GM04503 (cell line): ENCODE measurements at places on chromosomes 3 and 15.
A peak's percentile ranks its signal among the peaks of the same experiment; 100 is the strongest.

GRCh38 chr3:195441992-195442572 lies 738 bp downstream of the ACAP2 start:
- peak; percentile 17 for DNase-seq

GRCh38 chr3:188209034-188209433 lies 55.1 kb downstream of the LPP start:
- no peak for DNase-seq

GRCh38 chr15:38860674-38861073 lies 296.1 kb upstream of the RASGRP1 start:
- DNase-seq: no peak

DNA sequence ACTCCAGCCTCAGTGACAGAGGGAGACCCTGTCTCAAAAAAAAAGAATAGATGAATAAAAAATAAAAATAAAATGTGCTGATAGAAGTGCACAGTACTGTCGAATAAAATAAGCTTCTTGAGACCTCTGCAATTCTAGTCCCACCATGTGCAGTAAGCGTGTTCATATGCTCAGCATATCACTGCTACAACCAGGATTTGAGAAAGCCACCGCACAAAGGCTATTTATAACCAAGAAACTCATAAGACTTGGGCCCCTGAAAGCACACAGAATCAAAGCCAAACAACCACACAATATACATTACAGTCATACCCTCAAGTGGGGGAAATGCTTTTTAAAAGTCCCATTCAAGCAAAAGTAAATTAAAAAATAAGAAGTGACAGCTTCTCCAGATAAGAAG lies 56.5 kb upstream of the FXR1 start:
- no peak for DNase-seq

DNA sequence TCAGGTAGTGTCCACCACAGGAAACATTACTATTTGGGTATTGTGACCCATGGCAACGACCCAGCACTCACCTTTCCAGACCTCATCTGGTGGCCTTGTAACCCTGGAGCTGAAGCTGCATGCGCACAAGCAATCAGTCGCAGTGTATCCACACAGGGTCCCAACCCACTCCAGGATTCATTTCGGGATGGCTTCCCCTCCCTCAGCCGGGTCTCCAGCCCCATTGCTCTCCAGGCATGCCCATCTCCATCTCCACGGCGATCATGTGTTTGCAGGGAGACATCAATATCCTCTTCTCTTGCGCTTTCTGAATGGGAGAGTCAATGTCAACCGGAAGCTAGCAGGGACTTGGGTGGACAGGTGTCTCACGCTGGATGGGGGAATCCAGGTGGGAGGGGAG lies 35.2 kb downstream of the GOLGA6L2 start:
- DNase-seq: no peak

- DNase-seq: no peak
Measured at GRCh38 chr15:90465140-90465929, 64.4 kb upstream of the CRTC3 start.
